ENCODE measurements at places on chromosomes 3 and 15.

DNA sequence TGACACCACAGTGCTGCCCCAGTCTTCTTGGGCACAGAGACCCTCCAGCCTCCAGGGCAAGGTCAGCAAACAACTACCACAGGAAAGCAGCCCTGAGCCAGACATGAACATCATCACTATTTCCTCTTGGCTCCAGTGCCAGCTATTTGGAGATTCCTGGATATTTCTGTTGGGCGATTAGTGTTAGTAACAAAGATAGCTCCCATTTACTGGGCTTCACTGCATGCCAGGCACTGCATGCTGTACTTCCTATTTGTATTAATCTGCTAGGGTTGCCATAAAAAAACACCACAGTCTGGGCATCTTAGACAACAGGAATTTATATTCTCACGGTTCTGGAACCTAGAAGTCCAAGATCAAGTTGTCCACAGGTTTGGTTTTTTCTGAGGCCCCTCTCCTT lies 255.1 kb upstream of the STT3B start:
- DNase-seq: no peak

DNA sequence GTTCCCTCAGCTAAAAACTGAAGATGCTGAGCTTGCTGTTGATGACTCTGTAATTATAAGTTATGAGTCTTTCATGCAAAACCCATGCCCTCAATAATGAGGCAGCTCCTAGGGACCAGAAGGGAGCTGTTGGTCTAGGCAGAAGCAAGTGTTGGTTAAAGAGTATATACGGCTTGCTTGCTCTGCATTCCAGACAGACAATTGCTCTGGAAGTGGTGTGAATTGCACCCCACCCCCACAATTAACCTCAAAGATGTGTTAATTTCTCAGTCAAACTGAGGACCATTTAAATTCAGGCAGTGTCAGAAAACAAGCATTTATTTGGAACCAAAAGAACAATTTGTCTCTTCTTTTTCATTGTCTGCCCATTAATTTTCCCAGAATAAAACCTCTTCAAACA lies 163.5 kb upstream of the EOMES start:
- no peak for DNase-seq

DNA sequence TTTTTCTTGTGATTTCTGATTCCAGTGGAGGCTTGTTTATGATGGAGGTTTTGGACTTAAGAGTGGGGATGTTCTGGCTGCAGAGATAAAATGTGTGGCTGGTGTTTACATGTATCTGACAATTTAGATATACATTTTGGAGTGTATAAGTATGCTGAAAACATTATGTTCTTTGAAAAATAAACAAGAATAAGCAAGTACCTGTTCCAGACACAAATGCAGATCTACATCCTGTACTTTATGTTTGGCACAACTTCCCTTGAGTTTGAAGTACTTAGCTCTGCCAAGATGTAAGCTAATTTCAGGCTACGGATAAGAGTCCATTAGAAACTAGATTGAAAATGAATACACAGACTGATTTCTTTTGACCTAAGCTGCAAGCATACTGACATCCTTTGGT lies 277.2 kb downstream of the CHST2 start:
- no peak for DNase-seq

DNA sequence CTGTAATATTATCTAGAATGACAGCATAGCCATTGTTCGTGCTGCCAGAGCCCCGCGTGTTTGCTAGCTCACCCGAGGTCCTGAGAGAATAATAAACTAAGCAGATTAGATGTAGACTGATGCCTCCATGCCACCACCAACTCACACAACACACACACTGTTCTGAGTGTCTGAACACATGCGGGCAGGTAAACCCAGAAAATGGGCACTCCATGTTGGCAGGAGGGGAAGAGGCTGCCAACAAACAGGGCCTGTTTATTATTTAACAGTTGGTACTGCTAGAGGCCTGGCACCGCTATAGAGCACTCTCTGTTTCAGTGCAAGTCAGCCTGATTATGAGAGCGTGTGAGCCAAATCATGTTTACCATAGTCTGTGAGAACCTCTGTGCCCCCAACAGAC lies 299.0 kb downstream of the ZBTB20 start:
- no peak for DNase-seq

GRCh38 chr3:50164984-50165909 lies 10.1 kb downstream of the SEMA3F start:
- DNase-seq: no peak

DNA sequence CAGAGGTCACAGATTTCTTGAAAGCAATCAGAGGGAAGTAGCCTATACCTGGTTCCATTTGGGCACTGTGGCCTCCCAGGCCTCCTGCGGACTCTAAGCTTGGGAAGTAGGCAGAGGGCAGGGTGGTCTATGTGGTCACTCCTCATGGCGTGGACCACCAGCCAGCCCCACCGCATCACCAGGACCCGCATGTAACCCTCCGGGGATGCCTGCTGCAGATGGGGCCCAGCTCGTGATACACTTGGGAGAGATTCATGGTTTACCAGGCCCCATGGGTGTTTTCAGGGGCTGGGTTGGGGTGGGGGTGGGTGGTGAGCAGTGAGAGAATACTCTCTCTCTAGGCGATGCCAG lies 123.7 kb downstream of the ASB7 start:
- DNase-seq: no peak

DNA sequence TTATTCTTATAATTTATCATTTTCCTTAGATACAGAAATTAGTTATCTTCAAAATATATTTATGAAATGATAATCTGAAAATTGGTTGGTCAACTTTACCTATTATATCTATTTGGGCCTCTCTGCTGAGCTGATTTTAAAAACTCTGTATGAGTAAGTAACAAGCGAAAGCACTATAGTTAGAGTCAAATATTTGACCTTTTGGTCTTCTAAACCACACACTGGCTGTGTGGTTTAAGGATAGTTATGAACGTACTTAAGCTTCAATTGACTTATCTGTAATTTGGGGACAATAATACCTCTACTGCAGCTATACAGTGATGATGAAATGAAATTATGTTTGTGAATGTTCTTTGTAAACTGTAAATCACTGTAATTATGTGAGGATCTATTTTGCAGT lies 763.9 kb upstream of the GRM7 start:
- DNase-seq: no peak

- DNase-seq: no peak
Measured at GRCh38 chr15:61137105-61137792, 91.9 kb downstream of the RORA start.

DNA sequence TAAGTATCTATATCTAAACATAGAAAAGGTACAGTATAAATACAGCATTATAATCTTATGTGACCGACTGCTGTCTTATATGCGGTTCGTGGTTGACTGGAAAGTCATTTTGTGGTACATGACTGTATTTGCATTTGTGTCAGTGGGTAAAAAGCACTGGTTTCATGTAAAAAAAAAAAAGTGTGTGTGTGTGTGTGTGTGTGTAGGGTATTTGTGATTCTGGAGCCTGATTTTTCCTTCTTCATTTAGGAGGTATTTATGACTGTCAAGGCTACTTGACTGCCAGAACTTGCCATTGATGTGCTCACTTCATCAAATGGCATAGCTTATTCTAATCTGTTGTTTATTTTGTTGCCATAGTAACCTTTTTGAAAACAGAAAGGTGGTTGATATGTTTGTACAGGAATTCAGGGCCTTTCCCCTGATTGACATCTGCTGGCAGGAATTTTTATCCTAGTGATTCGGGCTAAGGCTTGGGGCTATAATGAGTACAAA lies 63.2 kb downstream of the AKAP13 start:
- no peak for DNase-seq

DNA sequence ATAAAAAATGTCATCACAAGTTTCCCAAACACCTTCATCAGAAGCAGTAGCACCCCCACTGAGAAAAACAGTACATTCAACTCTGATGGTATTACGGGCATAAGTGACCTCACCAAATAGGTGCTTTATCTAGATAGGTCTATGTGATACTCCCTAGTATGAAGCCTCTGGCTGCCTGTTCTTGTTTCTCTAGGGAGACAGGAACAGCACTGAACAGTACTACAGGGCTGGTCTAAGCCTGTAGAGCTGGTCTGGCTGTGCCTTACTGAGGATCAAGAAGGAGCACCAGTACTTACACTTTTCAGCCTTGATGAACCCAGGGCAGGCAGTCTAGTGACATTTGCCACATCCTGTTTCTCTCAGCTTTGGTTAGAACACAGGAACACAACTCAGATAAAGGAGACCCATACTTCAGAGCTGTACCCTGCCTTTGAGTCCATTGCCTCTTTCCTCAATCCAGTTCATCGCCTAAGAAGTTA lies 35.9 kb downstream of the OXNAD1 start:
- DNase-seq: no peak

- DNase-seq: no peak
Measured at GRCh38 chr15:58463815-58464650, 32.2 kb downstream of the LIPC start.

- no peak for DNase-seq
Measured at GRCh38 chr3:45553469-45553974, 41.0 kb upstream of the LIMD1 start.

Measured in activated naive CD4-positive, alpha-beta T cell (primary cell).